Right forelimb (tissue), 1 donor: ENCODE measurements at places on chromosomes 12 and 14.

GRCh38 chr14:81485372-81485771, 48.3 kb downstream of the SEL1L start:
- no peak for DNase-seq

DNA sequence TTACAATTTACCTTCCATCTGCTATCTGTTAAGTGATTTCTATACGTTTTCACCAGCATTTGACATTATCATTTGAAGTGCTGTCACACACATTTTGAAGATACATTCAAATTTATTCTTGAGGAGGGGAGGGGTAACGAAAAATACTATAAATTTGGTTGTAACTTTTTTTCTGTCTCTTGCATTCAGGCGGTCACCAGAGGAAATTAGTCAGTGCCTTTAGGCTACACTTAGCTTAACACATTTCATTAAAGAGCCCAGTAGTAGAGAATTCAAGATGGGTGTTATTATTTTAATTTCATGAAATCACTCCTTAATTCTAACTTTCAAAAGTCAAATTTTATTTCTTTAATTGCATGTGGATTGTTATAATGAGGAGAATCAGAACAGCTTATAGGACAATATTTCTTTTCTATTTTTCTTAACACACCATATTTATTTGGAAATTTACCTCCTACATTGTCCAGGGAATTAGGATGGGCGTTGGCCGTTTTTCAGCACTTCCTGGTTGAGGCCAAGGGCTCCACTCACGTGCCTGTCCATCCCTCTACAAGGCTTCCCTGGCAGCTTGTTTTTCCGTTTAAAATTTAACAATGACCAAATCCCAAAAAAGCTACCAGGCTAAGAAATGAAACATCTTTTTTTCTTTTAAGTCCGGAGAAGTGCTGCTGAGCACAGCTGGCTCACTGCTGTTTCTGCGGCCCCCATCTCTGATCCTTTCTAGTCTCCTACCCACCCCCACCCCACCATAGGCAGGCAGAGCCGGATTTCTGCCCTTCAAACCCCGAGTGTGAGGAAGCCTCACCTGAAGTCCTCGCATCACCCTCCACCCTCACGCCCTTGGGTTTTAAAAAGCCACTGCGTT, 1.1 kb upstream of the FAR2 start:
- DNase-seq, result peak; percentile 49

GRCh38 chr12:24895612-24896011, 53.3 kb downstream of the BCAT1 start:
- DNase-seq, result no peak

- DNase-seq, result peak; percentile 32
Observed at GRCh38 chr12:93868771-93869170, 191.6 kb downstream of the CRADD start.

- no peak for DNase-seq
Observed at GRCh38 chr12:116916122-116916521, 5.4 kb downstream of the FBXW8 start.

DNA sequence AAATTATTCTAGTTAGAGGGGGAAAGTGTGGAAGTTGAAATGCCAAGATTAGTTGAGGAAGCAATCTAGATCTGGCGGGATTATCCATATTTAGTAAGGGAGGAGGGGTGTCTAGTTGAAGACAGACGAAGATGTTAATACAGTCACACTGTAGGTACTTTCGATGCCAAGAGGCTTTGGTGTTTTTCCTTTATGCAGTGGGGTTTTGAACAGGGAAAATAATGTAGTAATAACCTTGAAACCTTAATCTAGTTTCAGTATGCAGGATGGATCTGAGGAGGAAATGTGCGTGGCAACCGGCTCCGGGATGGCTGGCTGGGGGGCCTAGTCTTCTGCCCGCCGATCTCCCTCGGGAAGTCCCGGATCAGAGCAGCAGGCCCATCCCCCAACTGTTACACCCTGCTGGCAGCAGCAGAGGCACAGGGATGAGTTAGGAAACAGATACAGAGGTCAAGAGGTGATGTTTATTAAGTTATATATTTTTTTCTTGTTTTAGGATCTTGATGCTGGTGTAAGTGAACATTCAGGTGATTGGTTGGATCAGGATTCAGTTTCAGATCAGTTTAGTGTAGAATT, 27.4 kb downstream of the MDM2 start:
- no peak for DNase-seq

DNA sequence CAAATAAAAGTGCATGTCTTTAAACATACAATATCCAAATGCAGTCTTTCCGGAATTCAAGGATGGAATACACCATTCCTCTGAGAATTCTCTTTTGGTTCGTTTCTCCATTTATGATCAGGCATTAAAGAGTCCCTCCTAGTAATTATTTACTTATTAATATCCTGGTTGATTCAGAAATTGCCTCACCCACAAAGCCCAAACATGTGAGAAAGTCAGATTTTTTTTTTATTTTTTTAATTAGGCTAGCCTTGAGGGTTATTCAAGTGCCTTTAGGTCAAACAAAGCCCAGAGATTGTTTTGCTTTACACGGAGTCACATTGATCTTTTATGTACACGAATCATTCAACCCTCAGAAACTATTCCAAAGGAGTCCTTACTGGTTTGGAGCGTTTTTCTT, 6.4 kb upstream of the TSPAN8 start:
- no peak for DNase-seq

- peak; percentile 74 for DNase-seq
Observed at GRCh38 chr12:113149361-113150150, at the start of gene CFAP73. Gene CFAP73, plus strand, starts transcription at chr12:113149724. Its CDS starts 134 bp downstream, at chr12:113149858.

DNA sequence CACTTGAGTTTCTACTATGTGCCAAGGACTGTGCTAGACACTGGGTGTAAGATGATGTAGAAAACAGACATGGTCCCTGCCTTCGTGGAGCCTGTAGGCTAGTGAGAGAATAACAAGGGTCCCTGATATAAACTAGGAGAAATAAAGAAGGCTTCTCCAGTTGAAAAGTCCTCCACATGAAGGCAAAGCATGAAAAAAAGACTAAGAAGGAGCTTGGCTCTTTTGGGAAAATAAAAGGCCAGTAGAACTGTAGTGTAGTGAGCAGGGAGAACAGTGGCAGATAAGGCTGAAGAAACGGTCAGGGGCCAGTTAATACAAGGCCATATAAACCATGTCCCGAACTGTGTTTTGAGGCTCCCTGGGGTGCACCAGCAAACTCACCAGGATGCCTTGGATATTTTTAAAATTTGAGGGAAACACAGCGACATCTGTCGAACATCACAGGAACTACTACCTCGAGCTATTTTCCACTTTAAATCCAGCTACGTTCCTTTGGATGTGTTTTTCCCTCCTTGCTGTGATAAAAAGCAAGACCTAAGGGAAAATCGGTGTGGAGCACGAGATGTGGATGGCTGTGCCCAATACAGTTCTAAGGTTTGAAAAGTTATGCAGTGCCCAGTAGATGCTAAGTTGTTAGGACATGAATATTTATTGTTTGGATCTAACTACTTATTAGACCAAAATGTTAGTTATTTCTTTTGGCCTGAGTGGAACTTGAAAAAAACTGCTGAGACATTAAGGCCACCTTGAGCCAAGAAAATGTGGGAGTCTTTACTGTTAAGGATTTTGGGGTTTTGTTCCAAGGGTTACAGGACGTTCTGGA, 8.5 kb upstream of the CFL2 start:
- peak; percentile 62 for DNase-seq

DNA sequence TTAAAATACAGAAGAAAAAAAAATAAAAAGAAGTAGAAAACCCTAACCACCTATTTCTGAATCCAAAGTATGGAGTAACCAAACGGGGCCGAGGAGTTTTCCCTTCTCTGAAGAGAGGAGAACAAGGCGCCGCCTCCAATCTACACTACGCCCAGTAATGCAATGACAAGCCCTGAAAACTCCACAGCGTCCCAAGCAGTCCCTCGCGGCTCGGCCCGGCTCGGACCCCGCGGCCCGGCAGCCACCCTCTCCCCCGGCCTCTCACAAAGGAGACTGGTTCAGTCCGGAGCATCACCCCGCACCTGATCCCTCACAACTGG, 371 bp downstream of the CHD8 start:
- DNase-seq, result no peak

GRCh38 chr12:110199339-110200123, 75.4 kb downstream of the IFT81 start:
- no peak for DNase-seq

- no peak for DNase-seq
Observed at GRCh38 chr12:50932787-50933280, 19.5 kb upstream of the HIGD1C start.

- no peak for DNase-seq
Observed at GRCh38 chr12:53227341-53227740, 4.7 kb downstream of the RARG start.

GRCh38 chr14:87508333-87508732, 484.6 kb downstream of the GALC start:
- DNase-seq, result no peak

DNA sequence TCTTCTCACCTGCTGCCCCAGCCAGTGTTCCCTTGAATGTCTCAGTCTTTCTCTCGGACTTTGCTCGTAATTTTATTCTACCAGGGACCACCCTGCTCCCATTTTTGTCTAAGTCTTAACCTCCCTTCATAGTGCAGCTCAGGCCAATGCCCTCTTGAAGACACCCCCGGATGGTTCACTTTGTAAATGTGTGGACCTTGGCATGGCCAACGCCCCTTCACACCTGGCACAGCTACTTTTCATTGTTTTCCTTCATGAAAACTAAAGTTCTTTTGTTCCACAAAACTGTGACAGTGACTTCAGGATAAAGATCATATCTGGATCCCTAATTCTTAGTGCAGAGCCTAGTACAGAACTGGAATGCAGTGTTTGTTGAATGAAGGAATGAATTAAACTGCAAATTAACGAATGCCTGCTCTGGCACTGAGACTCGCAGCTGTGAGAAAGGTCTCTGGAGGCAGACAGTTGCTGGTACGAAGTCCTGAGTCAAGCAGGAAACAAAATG, 3.5 kb upstream of the RNASE4 start:
- no peak for DNase-seq

GRCh38 chr12:65570451-65571130, 253.7 kb upstream of the HMGA2 start:
- DNase-seq, result no peak

DNA sequence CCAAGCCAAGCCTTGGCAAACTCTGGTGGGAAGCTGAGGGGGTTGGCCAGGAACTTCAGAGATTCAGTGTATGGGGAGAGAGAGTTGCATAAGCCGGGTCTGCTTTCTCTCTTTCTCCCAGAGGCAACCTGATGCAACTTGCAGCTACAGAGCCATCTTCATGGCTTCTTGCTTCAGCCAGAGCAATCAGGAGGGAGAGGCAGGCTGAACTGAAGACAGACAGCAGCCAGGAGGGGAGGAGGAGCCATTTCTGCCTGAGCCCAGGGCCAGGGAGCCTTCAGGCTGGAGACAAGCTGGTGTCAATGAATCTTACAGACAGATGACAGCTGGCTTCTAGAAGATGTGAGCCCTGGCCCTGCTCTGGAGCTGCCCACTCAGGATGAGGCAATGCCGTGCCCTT, 18.7 kb downstream of the NPC2 start:
- no peak for DNase-seq

DNA sequence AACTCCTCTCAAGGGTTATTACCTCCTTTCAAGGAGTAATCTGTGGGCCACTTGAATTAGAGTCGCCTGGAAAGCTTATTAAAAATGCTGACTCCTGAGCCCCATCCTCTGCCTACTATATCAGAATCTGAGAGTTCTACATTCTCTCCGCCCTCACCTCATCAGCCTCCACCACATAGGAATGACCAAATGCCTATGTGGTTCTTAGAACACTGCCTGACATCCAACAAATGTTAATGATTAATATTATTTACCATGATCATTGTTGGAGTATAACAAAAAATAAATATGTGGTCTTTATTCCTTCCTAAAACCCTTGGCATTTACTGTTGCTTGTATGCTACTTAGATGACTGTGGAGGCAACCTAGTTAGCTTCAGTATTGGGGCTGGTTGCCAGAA, 91.9 kb downstream of the BBS10 start:
- DNase-seq, result no peak

DNA sequence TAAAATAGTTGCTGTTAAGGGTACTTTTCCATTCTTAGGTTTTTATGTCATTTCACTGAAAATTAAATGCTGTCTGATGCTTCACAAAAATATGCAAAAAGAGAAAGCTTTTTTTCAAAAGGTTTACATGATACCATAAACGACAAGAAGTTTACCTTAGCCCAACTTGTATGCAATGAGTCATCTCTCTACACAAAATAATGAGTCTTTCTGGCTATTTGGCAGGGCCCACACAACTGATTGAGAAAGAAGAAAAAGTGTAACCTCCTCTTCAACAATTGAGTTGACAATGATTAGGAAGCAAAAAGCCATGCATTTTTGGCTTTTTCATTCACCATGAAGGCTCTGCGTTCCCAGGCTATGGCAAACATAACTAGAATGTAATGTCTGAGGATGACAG, 165.4 kb upstream of the CPNE8 start:
- no peak for DNase-seq

DNA sequence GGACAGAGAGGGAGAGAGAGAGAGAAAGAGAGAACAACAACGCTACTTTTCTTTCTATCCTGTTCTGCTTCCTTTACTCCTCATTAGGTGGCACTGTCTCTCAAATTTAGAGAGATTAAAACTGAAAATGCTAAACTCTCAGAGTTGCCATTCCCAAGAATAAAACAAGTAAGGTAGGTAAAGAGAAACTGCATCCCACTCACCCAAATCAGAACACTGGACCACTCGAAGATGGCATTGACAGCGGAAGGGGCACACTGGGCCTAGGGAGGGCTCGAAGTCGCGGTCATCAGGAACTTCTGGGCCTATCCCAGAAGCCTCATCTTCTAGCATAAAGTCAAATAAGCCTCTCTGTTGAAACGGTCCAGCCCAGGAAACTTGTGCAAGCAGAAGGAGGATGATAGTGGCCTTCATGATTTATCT, 4.5 kb downstream of the DCN start:
- DNase-seq, result peak; percentile 68
